Jurkat, Clone E6-1 (cell line): ENCODE measurements at places on chromosomes 1 and 21.

- no peak for DNase-seq
Measured at GRCh38 chr1:169144941-169145626, 38.6 kb downstream of the ATP1B1 start.

GRCh38 chr1:228781161-228781808, 46.0 kb downstream of the RHOU start:
- DNase-seq, result no peak

DNA sequence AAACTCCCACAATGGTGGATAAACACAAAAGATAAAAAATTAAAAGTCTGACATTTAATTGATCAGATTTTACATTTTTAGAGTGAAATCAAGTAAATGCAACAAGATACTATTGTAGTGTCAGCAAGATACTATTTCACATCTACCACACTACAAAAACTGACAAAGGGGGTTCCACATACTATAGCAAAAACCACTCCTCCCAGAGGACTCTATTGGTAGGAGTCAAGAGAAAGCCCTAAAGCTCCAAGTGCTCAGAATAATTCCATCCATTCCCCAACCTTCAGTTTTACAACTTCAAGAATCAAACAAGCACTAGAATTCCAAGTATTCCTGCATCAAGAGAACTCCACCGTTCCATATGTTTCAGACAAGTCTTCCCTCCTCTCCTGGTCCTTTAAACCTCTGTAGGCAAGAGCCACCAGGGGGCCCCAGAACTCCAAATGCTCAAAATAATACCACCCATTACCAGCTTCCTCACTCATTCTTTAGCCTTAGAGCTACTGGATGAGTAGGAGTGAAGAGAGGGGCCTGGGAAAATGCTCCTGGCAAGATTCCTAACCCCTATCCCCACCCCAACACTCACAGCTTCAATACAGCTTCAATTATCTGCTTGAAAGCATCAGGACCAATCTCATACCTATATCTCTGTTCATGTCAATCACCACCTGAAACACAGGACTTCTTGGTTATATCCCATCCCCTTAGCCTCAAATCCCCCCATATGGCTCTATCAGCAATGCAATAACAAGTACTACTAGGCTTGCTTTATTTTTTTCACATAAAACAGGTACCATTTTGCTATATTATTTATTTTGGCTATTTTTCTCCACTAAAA, 9.9 kb downstream of the TOR1AIP2 start:
- DNase-seq, result peak; percentile 21

DNA sequence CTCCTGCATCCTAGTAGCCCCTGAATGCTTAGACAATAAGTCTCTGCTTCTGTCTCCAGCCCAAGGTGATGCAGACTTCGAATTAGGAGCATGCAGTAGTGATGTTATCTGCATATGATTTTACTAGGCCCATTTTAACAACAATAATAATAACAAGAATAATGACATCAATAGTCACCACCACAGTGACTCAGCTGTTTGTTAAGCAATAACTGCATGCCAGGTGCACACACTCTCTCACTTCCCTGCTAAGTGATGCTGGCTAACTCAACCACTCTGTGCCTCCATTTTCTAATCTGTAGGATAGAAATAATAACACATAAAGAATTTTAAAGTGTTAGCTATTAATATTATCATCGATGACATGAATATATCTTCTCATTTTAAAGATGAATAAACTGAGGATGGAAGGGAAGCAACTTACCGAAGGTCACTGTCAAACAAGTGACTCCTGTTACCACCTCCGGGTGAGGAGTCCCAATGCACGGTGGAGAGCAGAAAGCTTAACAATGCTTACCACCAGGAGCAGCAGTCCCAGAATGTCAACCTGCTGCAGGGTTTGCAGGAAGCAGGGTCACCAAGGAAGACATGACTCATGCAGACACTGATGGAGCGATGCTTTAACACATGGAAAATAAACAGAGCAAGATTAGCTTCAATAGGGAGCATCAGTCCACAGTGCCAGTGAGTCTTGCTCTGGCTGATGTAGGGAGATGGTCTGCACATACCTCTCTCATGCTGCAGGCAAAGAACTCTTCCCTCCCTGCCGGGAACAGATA, 290.2 kb downstream of the SPATA17 start:
- DNase-seq, result no peak

GRCh38 chr1:64327119-64327518, 123.7 kb downstream of the UBE2U start:
- no peak for DNase-seq

DNA sequence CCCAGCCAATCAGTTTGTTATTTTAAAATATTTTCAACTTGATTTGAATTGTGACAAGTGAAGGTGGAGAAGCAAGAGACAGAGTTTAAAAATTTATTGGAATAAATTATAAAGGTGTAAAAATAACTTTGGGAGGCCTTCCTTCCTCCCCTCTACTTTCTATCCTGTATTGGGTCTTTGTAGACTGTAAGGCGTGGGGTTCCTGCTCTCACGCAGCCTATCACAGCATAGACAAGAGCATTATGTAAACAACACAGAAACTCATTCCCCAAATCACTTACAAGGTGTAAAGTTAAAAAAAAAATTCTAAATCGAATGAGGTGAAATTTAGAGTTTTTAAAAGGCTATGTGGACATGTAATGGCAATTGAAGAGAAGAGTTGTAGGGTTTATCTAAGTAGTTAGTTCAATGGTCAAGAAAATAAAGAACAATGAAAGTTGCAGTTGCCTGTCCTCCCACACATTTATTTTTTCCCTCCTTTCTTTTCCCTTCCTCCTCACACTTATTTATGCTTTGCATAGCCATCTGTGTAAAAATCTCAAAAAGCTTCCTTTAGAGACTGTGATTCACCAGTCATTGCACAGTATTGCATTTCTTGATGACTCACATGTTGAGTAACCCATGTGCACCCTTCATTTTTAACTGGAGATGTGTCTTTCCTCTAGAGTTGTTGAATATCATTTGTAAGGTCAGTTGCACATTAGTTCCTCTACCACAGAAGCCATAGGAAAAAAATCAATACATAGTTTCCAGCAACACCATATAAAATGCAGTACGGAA, 242.2 kb downstream of the PTPRC start:
- no peak for DNase-seq

DNA sequence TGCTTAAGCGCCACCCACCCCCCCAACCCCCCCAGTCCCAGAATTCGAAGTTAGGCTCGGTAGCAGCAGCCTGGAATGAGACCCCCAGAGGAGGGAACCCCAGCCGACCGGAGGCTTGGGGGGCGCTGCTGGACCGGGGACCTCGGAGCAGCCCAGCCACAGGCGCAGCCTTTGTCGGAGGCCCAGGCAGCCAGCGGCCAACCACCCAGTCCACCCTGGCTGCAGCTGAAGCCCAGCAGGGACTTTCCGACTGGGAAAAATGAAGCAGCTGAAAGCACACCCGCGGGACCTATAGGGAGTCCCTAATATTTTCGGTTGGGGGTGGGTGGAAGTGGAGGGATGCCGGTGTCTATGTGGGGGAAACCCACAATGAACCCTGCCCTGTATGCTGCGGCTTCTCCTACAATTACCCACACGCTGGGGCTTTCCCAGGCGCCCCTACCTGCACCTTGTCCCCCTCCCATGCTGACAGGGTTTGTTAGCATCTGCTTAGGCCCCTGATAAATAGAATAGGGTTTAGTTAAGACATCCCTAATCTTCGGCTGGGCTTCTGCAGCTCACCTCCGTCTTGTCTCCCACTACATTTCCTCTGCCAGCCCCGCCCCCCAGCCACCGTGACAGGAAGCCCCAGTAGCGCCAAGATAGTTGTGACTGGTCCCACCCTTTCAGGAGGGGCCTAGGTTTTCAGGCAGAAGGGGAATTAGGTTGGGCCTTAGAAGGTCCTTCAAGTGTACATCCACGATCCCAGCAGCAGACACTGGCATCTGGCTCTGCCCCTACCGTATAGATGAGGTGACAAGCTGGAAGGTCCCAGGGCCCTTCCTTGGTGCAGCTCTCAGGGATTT, 838 bp downstream of the CCDC28B start:
- DNase-seq, result peak; percentile 80
